ENCODE measurements at places on chromosomes 3 and 15.

DNA sequence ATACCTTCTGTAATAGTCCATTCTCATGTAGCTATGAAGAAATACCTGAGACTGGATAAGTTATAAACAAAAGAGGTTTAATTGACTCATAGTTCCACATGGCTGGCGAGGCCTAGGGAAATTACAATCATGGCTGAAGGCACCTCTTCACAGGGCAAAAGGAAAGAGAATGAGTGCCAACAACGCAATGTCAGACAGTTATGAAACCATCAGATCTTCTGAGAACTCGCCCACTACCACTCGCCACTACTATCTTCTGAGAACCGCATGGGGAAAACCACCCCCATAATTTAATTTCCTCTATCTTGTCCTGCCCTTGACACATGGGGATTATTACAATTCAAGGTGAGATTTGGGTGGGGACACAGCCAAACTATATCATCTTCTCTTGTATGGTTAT lies 406.8 kb upstream of the CBLB start:
- no peak for DNase-seq

- DNase-seq: peak; percentile 18
These were observed 279.3 kb upstream of the C2CD4B start for GRCh38 chr15:62444104-62445022.

DNA sequence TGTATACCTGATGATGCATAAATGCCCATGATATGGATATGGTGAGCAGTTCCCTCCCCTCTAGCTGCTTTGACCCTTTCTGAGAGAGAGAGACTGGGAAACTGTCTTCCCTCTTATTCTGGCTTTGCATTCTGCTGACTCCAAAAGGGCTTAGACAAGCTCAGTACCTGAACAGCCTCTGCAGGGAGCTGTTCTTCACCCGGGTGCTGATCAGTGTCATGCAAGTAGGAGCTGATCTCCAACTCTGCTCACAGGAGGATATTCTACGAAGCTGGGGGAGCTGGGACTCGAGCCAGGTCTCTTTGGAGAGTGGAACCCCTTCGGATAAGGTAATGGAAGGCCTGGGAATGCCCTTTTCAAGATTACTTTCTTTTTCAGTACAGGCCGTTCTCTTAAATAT lies 237.1 kb downstream of the RYR3 start:
- DNase-seq: peak; percentile 3

GRCh38 chr15:63892794-63893441 lies 59.2 kb upstream of the HERC1 start:
- peak; percentile 80 for DNase-seq

DNA sequence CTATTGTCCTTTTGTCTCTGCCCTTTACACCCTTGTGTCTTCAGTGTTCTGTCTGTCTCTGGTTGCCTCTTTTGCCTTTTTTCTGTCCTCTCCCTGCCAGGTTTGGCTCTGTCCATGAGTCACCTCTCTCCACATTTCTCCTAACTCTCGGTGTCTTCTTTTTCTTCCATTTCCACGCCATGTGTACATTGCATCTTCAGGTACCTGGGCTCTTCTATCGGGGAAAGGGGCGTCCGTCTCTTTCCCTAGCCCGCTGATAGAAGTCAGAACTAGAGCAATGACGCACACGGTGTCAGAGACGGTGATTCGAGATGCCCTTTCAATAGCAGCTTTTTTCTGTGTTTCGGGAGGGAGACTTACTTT lies 641 bp downstream of the OPA1 start:
- DNase-seq: peak; percentile 68

- DNase-seq: no peak
These were observed 1.6 kb upstream of the LEO1 start for GRCh38 chr15:51973220-51973619.

DNA sequence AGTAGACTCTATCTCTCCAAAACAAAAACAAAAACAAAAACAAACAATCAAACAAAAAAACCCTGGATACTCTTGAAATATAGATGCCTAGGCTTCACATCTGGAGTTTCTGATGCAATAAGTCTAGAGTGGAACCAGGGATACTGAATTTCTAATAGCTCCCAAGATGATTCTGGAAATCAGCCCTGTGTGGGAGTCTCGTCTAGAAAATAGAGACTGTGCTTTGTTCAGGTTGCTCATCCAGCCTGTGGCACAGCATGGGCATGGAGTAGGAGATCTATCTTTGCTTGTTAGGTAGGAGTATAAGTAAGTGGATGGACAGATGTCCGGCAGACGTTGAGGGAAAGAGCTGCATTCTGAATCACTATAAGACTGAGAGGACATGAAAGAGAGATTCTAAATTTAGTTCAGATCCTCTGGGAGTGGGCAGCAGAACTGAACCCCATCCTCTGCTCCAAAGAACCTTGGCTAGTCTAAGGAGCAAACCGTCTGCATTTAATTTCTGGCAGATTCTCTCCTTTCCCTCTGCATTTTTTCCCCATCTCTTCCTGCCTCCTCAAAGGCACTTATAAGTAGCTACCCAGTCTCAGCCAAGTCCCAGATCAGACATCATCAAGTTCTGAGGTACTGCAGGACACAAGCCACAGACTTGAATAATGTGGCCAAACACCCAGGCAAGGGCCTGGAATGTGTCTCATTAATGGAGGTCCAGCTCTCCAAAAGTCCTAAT lies 92.6 kb upstream of the STRIT1 start:
- DNase-seq: no peak

DNA sequence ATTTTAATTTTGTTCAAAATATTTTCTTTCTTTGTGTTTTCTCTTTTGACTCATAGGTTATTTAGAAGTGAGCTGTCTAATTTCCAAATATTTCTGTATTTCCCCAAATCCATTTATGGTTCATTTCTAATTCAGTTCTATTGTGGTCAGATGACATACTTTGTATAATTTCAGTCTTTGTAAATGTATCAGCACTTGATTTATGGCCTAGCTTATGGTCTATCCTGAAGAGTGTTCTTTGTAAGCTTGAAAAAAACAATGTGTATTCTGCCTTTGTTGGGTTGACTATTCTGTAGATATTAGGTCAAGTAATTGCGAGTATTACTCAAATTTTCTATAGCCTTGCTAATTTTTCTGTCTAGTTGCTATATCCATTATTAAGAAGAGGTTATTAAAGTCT lies 311.2 kb downstream of the OCA2 start:
- no peak for DNase-seq

DNA sequence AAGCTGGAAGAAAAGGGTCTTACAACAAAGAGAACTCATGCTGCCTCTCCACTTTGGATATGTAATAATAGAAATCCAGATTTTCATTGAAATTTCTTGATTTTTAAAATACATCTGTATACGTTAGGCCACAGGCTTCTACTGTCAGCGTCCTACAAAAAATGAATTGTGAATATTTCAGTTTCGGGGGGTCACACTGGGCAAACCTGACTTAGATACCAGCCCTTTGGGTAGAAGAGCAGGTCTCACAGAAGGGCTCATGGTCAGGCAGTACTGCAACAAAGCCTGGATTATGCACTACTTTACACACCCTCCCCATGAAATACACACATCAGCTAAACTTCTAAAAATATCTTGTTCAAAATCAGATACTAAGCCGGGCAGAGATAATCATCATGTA lies 294.5 kb downstream of the FHIT start:
- no peak for DNase-seq

DNA sequence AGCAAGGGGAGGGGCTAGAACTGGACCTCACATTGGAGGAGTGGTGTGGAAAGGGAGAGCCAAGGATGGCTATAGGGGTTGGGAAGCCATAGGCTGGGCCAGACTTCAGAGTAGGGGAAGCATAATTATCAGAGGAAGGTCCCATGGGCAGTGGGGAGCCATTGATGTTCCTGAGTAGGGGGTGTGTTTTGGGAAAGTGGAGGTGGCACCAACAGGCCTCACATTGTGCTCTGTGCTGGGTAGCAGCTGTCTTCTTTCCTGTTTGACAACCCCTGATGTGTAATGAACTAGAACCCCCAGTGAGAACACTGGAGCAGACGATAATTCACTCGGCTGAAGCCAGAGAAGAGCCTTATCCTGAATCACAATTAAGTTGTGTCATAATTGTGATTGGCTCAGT lies 41.2 kb downstream of the SLC6A11 start:
- no peak for DNase-seq

DNA sequence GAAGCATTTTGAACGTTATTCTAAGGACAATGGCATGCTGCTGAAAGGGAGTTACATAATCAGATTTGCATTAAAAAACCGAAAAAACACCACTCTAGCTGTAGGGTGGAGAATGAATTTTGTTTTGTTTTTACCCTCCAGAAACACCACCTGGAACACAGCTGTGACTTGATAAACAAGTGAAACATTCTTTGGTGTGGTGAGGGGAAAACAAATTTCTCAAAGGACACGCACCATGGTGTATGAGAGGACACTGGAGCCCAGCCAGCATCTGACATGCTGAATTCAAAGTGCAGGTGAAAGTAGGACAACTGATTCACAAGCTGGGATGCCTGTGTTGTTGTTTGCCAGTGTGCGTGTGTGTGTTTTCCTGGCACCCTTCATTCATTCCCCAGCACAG lies 554.5 kb upstream of the TBL1XR1 start:
- no peak for DNase-seq

DNA sequence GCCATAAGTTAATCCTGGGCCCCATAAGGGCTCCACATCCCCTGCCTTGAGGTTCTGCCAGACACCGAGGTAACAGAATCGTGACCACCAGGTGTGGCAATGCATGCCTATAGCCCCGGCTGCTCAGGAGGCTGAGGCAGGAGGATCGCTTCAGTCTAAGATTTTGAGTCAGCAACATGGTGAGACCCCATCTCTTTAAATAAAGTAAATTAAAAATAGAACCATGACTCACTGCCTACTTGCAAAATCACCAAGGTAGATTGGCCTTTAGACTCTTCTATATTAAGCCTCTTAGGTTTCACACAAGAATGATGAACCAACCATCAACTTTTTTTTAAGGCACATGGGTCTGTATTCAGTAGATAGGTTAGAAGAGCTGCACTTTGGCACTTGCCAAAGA lies 9.7 kb downstream of the WDR5B start:
- peak; percentile 30 for DNase-seq

DNA sequence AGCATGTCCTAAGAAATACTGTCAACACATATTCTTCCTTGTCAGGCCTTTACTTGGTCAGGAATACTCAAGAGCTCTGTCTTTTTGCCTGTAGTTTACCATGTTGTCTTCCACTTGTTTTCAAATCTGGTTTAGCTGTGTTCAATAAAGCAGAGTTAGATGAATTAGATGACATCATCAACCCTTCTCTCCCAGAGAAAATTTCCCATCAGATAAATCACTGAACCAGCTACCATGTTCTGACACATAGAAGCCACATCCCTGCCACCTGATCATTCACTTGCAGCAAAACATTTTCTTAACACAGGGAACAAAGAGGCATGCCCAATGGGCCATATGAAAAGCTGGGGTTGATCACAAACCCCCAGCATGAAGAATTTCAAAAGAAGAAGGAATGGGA lies 42.1 kb downstream of the TERC start:
- DNase-seq: no peak

DNA sequence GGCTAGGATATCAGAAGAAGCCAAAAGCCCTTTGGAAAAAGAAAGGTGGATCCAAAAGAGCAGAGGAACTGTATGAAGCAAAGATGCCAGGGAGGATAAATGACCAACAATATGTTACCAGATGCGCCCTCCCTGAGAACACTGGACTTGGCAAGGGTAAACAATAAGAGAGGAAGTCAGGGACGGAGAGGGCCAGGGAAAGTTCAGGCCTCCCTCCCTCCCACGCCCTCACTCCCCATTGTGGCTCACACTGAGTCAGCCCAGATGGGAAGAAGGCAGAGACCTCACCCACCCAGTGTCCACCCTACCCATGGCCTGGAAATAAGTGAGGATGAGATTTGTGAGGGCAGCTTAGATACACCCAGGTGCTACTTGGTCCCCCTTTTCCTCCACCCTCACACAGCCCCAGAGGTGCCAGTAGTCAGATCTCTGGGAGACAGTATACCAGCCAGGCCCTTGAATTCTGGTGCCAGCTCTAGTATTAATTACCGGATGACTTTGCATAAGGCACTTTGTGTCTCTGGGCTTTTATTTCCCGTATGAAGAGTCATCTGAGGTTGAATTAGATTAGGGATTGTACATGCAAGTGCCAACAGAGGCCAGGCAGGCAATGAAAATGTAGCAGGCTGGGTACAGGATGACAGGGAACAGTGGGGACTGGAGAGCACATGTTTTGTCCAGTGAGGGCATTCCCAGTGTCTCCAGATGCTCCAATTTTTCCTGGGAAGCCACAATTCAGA lies 35.1 kb upstream of the FRMD4B start:
- no peak for DNase-seq

DNA sequence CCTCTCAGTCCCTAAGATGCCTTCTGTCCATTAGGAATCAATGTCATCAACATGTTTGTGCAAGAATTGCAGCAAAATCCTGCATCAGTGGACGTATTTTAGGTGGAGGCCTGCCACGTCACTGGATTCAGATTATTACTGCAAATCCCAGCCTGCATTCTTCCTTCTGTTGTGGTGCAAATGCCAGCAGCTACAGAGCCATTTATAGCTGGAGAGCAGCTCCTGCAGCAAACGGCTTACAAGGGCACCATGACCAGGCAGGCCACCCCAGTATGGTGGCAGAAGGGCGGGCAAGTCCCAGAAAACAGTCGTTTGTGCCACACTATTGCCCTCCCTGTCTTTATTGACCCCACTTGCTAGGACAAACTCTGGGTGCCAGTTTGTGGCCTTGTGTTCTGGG lies 74.7 kb downstream of the SNRK start:
- no peak for DNase-seq

GRCh38 chr15:27535445-27536129 lies 563.5 kb downstream of the OCA2 start:
- no peak for DNase-seq

- DNase-seq: no peak
These were observed 21.2 kb downstream of the SLC7A14 start for GRCh38 chr3:170564664-170565063.

DNA sequence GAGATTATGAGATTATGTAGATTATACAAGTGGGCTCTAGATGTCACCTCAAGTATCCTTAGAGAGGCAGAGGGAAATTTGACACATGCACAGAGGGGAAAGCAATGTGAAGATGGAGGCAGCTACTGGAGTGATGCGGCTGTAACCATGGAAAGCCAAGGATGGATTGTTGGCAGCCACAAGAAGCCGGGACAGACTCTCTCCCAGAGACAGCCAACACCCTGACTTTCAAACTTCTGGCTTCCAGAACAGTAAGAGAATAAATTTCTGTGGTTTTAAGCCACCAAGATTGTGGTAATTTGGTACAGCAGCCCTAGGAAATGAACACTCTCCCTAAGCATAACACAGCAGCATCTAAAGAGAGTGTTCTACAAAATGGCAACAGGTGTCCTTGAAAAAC lies 34.4 kb upstream of the PRICKLE2 start:
- DNase-seq: no peak

- DNase-seq: no peak
These were observed 36.5 kb downstream of the HCN4 start for GRCh38 chr15:73331991-73332925.

All from stimulated activated CD4-positive, alpha-beta T cell treated with anti-CD3 and anti-CD28 coated beads, Interleukin-1b, Interleukin-23, amount 100 ng/mL, for 48 hours (primary cell).